ENCODE measurements at places on chromosomes 2 and 18.

GRCh38 chr2:198913394-198914152 lies 544.2 kb downstream of the SATB2 start:
- DNase-seq = no peak

GRCh38 chr2:214006601-214007000 lies 404.3 kb upstream of the VWC2L start:
- DNase-seq = no peak

DNA sequence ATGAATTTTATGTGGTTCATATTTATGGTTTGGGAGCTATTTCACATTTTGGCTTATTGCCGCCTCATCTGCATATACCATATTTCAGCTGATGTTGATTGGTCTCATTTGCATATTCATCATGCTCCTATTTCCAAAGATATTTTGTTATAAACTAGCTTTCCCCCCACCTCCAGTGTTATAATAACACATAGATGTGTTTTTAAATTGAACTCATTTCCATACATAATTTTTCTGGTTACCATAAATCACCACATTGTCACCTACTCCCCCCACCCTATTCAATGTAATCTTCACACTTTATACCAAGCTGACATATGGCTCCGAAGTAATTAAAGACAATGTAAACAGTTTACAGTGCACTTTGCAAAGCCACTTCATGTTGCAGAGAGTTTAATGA lies 101.2 kb downstream of the FSHR start:
- no peak for DNase-seq

DNA sequence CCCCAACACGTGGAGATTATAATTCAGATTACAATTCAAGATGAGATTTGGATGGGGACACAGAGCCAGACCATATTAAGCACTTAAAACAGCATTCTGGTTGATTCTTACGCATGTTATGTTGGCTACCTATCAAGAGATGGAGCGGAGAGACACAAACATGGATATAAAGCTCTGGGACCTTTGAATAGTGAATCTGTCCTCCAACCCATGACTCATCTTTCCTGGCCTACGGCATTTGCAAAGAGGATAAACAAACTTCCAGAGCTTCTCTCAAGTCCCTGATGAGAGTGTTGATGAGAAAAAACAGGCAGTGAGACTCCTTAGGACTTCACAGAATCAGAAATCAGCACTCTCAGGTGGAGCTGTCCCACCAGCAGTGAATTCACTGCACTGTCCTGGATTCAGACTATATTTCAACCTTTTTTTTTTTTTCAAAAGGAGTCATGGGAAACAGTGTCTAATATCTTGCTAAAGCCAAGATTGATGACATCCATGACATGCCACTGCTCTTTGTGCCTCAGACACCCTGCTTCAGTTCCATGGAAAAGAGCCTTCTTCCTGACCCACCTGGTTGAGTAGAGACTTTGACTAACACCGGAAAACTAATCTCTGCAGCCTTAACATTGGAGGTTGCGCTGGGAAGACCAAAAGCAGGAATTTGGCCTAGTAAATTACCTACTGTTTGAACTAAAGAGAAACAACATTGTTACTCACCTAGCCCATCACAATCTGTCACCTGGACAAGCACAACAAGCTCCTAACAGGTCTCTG lies 62.1 kb upstream of the NPAS2 start:
- DNase-seq = no peak

DNA sequence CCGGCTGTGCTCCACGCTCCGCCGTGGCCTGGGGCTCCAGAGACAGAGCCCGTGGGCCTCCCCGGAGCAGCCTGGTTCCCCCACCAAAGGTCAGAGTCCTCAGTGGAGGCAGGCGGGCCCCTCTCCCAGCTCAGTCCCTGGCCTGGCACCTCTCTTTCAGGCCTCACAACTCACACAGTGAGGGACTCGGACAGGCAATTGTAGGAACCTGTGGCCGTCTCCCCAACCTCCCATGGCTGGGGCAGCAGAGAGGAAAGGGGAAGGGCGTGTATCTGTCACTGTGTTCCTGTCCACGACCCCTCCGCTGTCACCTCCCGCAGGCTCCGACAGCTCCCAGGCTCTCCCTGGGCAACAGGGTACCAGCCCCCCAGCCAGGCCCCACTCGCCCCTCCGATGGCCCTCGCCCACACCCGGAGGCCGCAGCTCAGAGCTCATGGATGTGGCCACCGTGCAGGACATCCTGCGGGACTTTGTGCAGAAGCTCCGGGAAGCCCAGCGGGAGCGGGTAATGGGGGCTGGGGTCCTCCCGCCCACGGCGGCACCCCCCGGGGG lies 32.4 kb upstream of the SNED1 start:
- DNase-seq = no peak
